ENCODE measurements at places on chromosomes 16 and 17.

GRCh38 chr17:37710344-37710886, 34.4 kb downstream of the HNF1B start:
- DNase-seq: peak; percentile 96

GRCh38 chr17:17426184-17426583, 50.6 kb upstream of the MED9 start:
- no peak for DNase-seq

- DNase-seq: no peak
Measured at GRCh38 chr17:78291944-78292910, 60.8 kb downstream of the TMEM235 start.

GRCh38 chr17:77426676-77427386, 286.1 kb downstream of the SEC14L1 start:
- DNase-seq: no peak

DNA sequence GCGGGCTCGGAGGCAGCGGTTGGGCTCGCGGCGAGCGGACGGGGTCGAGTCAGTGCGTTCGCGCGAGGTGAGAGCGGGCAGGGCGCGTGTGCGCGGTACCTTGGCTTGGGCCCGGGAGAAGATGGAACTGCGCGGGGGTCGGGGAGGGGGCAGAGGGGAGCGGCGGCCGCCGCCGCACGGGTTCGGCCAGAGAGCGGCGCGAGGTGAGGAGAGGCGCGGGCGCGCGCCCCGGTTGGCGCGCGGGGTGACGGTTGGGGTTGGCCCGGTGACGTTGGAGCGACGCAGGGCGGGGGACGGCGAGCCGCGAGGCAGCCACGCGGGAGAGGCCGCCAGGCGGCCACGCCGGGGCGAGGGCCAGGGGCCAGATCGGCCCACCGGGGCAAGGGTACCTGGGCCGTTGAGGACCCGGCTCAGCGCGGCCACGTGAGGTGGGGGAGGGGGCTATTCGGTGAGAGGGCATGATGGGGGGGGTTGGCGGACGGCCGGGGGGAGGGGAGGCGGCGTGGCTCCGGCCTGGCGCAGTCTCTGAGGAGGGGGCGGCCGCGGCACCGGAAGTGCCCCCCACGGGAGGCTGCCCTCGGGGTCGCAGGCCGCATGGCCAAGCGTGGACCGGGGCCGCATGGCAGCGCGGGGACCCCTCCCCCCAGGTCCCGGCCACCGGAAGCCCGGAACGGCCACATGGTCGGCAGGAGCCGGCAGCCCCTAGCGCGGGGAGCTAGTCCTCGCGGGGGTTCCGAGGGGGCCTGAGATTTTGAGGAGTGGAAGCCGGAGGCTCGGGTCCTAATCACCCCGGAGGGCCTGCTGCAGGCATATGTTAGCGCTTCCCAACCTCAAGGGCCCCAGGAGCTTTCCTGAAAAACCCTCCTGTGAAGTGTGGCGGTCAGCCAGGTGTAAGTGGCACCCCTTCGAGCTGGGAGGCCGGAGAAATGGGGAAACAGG, 527 bp downstream of the EIF5A start:
- no peak for DNase-seq

DNA sequence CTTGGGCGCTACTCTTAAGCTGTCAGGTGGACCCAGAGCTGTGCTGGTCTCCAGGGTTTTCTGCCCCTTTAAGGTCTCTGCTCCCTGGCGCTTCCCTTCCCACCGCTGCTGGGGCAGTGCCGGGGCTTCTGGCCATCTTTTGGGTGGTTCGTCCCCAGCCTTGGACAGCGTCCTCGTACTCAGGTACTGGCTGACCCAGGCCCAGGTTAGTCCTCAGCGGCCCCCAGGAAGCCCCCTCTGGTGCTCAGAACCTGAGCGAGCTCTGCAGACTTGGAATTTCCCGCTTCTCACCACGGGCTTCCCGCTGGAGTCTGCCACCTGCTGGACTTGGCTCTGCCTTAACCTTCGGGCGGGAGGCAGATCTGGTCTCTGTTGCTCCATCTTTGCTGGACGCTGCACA, 94.1 kb upstream of the ZNF750 start:
- no peak for DNase-seq

DNA sequence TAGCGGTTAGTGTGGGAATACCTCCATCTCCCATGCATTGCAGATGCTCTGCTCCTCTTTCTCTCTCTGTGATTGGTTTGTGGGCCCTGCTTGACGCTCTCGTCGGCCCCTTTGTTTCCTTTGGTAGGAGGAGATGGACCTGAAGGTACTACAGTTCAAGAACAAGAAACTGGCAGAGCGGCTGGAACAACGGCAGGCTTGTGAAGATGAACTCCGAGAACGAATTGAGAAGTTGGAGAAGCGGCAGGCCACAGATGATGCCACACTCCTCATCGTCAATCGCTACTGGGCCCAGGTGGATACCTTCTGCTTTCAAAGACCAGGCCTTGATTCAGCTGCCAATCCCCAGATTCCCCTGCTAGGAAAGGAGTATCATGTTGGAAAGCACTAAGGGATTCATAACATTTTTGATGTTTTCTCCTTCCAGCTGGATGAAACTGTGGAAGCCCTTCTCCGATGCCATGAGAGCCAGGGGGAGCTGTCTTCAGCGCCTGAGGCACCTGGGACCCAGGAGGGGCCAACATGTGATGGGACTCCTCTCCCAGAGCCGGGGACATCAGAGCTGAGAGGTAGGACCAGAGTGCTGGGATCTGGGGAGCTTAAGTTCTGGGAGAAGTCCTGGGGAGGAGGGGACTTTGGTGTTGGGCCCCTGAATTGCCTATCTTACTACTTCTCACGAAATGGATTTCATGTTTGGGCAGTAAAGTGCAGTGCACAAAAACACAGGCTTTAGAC, 1.0 kb downstream of the RNF40 start:
- DNase-seq: no peak

DNA sequence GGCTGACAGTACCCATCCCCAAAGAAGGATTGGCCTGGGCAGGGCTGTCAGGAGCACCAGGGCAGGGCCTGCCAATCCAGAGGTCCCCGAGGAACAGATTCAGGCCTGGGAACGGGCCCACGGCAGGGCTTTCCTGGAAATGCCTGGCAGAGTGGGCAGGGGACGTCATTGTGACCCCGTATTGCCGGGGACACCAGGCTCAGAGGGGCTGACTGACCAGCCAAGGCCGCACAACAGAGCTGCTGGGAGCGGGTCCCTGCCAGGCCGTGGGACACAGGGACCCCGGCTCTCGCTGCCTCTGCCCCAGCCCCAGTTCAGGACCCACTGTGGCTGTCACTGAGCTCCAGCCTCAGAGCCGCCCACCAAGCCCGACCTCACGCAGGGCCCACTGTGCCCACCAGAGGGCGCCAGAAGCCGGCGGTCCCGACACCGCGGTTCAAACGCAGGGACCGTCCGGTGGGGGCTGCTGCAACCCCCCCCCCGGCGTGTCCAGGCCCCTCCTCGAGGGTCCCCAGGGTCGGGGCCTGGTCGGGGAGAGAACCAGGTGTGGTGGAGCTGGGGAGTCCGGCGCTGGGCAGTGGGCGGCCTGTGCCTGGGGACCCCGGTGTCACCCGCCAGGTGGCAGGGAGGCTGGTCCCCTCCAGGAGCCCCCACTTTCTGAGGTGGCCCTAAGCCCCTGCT, 15.2 kb upstream of the SSTR5 start:
- no peak for DNase-seq

- DNase-seq: no peak
Measured at GRCh38 chr17:1754430-1755112, 7.3 kb upstream of the SERPINF1 start.

- DNase-seq: no peak
Measured at GRCh38 chr17:75271955-75272847, 1.2 kb upstream of the MIF4GD start.

All from DMS153 (cell line).